ENCODE measurements at places on chromosomes 16 and 17.

DNA sequence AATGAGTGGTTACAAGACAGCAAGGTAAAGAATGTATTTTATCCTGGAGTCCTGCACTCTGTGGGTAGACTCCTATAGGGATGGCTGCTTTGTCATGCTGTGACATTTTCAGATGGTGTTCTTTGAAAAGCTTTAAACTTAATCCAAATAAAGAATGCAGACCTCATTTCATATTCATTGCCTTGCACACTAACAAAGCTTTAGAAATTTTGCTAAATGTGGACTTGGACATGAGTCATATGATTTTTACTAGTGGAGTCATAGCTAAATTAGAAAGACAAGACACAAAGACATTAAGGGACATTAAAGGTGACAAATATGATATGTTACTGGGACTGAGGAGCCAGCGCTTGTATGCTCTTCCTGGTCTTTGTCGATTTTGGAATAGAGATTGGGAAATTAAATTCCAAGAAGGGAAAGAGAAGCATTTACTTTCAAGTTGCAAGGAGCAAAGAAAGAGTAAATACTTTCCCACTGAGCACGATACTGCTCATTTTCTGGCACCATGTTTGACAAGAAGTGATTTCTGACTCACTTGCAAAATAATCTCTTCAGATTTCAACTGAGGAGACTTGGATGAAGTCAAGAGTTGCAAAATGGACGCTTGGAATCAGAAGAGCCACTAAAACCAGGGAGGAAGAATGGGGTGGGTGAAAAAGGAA is 152.9 kb upstream of the MYOCD start:
- DNase-seq = no peak

GRCh38 chr16:76634847-76635697 is 357.9 kb downstream of the CNTNAP4 start:
- DNase-seq = no peak

DNA sequence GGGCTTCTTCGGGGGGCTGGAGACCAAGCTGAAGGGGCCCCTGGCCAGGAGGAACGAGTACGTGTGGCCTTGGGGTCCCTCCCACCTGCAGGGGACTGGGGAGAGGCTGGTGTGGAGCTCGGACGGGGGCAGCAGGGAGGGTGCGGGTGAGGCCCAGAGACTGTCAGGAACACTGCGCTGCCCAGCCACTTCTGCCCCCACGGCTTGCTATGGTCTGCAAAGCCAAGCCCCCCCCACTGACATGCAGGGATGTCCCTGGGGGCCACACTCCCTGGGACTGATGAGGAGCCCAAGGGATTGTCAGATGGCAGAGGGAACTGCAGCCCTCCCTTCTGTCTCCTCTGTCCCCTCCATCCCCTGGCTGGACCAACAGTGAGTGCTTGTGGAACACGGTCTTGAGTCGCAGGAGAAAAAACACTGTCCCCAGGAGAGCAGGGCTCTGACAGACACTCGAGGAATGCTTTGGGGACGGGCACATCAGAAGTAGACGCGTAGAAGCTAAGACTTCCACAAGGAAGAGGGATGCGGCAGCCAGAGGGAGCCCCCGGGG is 34.6 kb downstream of the CIBAR2 start:
- no peak for DNase-seq

DNA sequence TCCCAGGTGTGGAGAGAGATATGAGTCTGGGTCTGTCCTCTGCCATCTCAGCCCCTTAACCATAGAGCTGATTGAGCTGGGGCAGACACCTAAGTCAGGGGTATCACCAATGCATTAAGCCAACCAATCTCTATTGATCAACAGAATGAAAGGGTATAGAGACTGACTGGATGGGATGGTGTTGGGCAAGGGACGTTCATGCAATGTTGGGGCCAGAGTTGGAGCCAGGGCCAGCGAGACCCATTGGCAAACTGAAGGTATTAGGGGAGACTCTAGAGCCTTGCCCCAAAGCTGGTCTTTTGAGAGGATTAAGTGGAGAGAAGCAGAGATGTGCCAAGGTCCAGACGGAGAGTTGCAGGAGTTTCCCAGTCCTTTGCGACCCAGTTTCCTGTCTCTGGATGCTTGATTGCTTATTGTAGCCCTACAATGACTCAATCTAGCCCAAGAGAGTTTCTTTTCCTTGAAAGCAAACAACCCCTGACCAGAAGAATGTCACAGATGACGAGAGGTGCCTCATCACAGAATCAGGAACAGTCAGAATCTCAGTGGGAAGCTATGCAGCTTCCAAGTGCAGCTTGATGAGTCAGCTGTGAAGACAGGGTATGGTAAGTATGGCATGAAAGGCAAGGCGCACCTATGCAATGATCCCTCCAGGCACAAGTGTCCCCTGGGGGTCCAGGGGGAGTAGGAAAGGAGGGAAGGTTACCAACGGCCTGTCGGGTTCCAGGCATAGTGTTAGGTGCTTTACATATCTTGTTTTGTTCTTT is 137.2 kb downstream of the UTP18 start:
- DNase-seq = no peak

DNA sequence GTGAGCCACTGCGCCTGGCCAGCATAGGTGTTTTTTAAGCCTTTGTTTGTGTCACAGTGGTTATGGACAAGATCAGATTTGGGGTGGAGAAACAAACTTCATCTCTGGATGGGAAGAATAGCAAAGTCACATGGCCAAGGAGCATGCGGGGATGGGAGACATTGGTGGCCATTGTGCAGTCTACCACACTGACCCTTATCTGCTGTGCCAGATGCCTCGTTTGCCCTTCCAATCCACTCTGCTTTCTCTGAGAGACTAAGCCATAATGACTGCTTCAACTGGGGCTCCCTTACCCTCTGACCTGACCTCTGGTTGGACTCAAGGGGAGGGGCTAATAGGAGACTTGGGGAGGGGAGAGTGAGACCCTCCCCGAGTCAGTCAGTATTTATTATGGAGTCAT is 166.8 kb downstream of the PRKCB start:
- DNase-seq = no peak

DNA sequence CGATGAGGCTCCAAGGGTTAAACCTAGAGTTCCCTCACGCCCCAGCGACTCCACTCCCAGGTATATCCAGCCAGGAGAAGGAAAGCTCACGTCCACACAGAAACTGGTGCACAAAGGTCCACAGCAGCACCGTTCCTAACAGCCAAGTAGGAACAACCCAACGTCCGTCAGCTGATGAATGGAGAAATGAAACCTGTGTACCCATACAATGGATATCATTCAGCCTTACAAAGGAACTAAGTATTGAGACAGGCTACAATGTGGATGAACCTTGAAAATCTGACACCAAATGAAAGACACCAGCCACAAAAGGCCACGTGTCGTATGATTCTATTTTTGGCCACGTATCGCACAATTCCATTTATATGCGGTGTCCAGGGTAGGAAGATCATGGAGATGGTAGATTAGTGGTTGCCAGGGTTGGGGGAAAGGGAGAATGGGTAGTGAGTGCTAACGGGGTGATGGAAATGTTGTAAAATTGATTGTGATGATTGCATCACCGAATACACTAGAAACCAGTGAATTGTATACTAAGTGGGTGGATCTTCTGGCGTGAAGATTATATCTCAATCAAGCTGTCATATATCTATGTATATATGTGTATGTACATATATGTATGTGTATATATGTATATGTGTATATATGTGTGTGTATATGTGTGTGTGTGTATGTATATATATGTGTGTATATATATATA is 30.1 kb downstream of the NLRC3 start:
- DNase-seq = no peak

DNA sequence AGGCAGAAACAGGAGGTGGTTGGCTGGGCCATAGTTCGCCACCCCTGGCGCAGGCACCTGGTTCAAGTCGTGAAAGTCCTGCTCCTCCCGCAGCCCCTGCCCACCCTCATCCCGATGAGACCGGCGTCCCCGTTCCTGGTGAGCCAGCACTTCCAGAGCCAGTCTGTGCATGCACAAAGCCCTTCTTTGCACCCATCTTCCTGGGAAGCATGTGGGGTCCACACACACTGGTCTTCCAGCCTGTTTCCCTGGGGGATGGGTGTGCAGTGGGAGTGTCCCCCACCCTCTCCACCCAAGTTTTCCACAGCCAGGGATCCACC is 1.6 kb upstream of the ZG16B start:
- no peak for DNase-seq

GRCh38 chr17:76968707-76969597 is 100.7 kb downstream of the MGAT5B start:
- DNase-seq = peak; percentile 39

DNA sequence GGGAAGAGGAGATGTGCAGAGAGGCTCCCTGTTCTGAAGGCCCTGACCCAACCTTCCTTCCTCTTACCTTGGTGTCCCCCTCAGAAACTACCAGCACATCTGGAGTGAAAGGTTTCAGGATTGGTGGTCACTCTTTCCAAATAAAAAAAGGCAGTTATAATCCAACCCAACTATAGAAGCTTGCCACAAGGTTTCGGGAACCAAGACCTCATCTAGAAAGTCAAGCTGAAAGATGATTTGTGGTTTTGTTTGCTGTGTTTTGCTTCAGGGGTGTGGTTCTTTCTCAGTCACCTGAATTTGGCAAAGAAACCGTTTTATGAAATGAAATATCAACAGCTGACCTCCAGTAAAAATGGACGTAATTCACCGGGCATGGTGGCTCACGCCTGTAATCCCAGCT is 19.3 kb downstream of the SHMT1 start:
- DNase-seq = no peak

- DNase-seq = no peak
These were observed 55.9 kb upstream of the SIAH1 start for GRCh38 chr16:48441106-48441505.

- DNase-seq = no peak
These were observed 24.0 kb upstream of the ALDH3A1 start for GRCh38 chr17:19771971-19772630.

- DNase-seq = no peak
These were observed 30.3 kb downstream of the CPSF4L start for GRCh38 chr17:73231395-73231794.
